ENCODE measurements at places on chromosomes 5 and 9.

DNA sequence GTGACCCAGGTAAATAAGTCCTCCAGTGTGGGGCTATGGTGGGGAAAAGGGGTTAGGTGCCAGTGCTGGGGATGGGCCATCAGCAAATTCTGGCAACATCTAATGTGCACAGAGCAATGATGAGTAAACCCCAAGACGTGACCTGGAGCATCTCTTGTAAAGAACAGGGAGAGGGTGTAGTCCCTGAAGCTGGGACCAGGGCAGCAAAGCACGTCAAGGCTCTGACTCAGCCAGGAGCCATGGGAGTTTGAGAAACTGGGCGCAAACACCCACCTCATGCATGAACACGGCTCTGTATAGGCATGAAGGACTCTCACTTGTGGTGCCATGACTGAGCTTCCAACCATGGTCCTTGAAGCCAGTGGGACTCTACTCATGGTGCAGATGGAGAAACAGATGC is 51.8 kb downstream of the DUSP1 start:
- DNase-seq, result no peak

- DNase-seq, result no peak
Observed at GRCh38 chr9:36882594-36882993, 151.5 kb downstream of the PAX5 start.

DNA sequence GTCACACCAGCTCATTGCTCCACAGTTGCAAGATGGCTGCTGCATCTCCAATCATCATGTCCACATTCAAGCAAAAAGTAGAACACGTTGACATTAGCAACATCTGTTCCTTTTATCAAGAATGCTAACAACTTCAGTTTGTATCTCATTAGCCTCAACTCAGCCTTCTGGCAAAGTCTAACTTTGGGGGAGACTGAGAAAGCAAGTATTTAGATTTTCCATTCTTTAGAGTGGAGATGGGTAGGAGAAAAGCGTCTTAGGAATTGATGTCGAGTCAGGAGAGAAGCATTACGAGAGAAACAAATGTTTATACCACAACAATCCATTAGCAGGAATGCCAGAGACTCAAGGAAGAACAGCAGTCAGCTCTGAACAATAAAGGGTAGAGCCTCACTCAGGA is 446.3 kb downstream of the ENC1 start:
- no peak for DNase-seq

DNA sequence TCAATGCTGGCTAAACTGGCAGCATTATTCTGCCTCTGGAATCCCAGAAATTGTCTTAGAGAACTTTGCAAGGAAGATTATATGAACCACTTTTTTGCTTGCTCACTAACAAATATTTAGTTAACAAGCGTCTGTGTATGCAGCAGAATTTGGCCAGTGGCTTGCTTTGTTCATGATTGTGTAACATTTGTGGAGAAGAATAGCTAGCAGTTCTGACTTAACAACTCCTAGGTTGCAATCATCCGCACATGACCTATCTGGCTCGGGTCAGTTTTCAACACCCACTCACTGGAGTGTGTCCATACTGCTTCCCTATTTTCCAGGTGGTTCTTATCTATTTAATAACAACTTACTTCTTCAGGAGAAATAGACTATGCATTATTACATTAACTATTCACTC is 98.5 kb downstream of the SNX18 start:
- no peak for DNase-seq

DNA sequence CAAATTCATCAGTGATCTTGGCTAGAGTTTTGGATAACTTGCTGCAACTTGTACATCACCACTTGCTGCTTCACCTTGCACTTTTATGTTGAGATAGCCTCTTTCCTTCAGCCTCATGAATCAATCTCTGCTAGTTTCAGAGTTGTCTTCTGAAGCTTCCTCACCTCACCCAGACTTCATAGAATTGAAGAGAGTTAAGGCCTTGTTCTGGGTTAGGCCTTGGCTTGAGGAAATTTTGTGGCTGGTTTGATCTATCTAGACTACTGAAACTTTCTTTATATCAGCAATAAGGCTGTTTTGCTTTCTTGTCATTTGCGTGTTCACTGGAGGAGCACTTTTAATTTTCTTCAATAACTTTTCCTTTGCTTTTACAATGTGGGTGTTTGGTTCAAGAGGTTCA is 12.8 kb downstream of the FER start:
- no peak for DNase-seq

GRCh38 chr5:125894383-125894782 is 528.8 kb upstream of the GRAMD2B start:
- no peak for DNase-seq

GRCh38 chr5:167920589-167920988 is 370.9 kb upstream of the WWC1 start:
- DNase-seq, result no peak

DNA sequence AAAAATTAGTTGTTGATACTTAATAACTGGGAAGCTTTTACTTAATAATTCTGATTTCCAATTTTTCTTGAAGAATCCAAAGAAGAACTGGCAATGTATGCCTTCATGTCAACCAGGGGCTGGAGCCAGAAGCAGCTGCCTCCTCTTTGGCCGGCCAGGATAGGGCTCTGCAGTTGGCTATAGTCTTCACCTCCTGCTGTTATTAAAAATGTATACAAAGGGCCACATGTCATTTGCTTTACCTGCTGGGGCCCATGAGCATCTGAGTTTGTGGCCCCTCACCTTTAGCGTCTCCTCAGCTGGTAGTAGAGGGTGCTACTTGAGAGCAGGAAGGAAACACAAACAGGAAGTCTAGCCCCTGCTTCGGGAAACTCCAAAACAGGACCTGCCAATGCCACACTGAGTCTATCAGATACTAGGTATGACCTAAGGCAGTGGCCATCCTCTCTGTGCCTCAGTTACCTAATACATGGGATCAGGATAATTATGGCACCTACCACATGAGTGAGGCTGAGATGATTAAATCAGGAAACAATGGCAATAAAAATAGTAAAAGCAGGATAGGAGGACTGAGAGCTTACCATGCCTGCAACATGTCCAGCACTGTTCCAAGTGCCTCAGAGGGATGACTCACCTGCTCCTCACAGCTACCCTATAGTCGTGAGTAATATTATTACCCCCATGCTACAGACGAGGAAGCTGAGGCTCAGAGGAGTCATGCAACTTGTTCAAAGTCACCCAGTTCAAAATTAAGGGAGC is 21.3 kb downstream of the CCDC69 start:
- no peak for DNase-seq

DNA sequence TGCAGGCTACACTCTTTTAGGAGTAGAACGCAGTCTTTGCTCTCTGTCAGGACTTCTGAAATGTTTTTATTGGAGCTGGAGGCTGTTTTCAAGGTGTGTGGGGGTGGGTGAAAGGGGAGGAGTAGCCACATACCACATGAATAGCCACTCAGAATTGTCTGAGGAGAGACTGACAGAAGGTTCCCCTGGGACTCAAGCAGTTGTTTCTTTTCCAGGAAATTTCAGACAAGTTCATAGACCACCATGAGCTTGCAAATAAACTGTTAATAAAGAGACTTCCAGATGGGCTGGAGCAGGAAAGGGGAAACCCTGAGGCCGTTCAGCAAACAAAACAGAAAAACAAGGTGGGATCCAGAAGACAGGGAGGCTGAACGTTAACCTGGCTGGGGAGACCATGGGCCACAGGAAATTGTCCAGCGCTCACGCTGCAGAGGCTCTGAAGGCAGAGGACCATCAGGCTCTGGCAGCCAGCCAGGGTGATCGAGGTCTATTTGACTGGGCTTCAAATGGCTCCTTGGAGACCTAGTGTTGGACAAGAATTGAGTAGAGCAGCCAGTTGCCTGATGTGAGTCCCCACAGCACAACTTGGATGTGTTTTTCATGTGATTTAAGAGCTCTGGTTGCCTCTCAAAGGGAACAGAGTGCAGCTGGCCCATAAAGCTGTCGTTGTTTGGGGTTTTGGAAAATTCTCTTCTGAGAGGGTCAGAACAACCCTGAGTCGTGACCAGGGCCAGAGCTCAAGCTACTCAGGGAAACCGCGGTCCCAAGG is 159.2 kb upstream of the RAI14 start:
- no peak for DNase-seq

DNA sequence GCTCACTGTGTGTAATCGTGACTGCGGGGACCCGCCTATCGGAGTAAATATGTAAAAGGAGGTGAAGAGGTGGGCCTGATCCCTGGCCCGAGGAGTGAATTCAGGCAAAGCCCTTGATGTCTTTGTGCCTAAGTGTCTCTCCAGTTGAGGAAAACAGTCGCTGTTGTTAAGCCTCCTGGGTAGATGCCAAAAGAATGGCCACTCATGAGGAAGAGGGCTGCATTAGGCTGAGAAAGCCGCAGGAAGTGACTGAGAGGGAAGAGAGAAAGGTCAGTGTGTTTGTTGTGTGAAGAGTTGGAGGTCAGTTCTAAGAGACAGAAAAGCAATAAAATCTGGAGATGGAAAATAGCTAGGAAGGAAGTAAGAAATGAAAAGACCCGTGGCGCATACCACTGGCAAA is 35.8 kb upstream of the PIP5K1B start:
- no peak for DNase-seq

DNA sequence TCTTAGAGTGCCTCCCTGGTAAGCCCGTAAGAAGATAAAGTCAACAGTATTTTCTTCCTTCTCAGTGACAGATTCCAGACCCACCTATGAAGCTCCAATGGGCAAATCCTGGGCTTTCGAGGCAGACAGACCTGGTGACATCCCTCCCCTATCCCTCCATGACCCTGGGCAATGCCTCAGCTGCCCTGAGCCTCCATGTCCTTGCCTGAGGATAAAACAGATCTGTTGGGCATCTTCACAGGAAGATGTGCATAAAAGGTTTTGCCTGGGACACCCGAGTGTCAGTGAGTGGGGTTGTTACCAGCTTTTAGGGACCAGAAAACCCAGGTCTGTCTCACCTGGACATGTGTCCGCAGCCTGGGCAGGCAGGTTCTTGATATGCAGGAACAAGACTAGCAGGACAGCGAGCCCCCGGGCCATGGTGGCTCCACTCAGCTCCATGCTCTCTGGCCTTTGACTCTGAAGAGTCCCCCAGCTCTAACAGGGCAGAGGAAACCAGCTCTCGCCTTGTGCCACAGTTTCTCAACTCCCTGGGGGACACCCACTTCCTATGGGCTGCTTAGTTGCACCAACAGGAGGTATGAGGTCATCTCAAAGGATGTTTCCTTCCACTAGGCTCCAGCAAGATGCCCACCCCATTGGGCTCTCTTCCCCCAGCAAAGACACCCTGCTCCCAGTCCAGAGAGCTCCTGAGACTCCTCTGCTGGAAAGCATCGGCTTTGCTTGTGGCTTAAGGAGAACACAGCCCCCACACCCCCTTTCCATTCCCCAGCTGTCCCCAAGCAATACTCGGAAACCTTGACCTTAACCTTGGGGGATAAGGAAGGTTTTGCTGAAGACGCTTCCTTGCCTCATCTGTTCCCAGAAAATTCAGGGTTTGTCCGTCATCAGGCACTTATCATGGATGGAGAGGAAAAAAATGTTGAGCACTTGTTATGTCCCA is at the start of gene FCN1:
Gene FCN1, minus strand, starts transcription at position 482 of the 943 bp plus-strand sequence. Its CDS starts 41 bp downstream, at position 441.
- DNase-seq, result no peak

DNA sequence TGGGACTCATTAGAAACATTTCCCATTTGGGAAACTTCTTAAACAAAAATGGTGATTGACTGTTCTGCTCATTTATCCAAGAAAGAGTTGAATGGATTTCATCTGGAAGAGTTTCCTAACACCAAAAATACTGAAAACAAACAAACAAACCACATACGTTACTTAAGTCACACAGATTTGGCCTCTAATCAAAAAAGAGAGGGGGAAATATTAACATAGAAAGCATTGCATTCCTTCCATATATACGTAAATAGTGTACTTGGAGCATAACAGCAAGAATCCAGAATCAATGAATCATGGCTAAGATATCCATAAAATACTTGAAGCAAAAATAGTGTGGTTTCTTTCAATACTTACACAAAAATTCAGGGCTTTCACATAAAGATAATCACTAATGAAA is 189.8 kb upstream of the MAP3K1 start:
- no peak for DNase-seq

- DNase-seq, result no peak
Observed at GRCh38 chr9:110114859-110115201, 93.1 kb downstream of the C9orf152 start.

GRCh38 chr5:14465116-14465515 is 116.5 kb upstream of the OTULINL start:
- DNase-seq, result no peak

- DNase-seq, result no peak
Observed at GRCh38 chr9:131042666-131043065, 33.7 kb downstream of the LAMC3 start.

- no peak for DNase-seq
Observed at GRCh38 chr5:141875022-141875740, 3.0 kb downstream of the PCDH1 start.

DNA sequence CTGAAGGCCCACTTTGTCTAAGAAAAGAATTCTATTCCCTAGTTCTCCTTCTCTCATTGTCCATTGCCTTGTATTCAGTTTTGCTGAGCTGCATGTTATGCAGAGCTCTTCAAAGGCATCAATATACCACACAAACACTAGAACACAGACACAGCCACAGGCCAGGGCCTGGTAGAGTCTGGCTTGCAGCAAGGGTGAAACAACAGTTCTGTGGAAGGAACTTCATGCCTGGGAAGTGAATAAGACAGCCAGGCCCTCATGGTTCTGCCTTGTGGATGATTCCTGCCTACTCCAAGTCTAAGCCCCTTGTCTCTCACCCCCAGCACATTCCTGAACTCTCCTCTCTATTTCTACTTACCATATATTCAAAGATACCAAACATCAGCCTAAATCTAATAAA is 30.8 kb downstream of the KLHL3 start:
- no peak for DNase-seq

- no peak for DNase-seq
Observed at GRCh38 chr5:120443607-120444006, 20.5 kb upstream of the PRR16 start.

DNA sequence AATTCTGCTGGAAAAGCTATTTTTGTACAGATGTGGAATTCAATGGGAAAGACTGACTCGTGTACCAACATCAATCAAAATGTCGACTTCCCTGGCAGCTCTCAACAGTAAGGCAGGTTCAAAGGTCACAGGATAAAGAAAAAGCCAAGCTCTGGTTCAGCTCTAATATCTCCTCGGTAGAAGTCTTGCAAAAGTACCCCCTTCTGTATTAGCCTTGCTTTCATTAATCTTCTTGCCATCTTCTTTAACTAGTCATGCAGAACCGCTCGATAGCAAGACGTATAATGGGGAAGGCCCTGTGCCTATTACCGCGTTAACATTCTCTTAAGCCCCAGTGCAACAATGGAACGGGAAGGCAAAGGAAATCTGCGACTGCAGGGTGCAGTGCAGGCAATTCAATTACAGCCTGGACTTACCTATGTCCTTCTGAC is 201.2 kb downstream of the GAPVD1 start:
- DNase-seq, result no peak

GRCh38 chr5:59367791-59368394 is 525.6 kb downstream of the PDE4D start:
- peak; percentile 23 for DNase-seq

All from activated gamma-delta T cell treated with Interleukin-2 at 50 U/mL for 16 hours (primary cell).